Fibroblast of pulmonary artery (primary cell): ENCODE measurements at places on chromosomes 1 and 21.

GRCh38 chr21:36205962-36206361 lies 49.3 kb downstream of the DOP1B start:
- DNase-seq, result no peak

- no peak for DNase-seq
Observed at GRCh38 chr1:15399710-15400109, 10.0 kb upstream of the EFHD2 start.

GRCh38 chr1:223430236-223430635 lies 37.0 kb downstream of the CCDC185 start:
- DNase-seq, result no peak

DNA sequence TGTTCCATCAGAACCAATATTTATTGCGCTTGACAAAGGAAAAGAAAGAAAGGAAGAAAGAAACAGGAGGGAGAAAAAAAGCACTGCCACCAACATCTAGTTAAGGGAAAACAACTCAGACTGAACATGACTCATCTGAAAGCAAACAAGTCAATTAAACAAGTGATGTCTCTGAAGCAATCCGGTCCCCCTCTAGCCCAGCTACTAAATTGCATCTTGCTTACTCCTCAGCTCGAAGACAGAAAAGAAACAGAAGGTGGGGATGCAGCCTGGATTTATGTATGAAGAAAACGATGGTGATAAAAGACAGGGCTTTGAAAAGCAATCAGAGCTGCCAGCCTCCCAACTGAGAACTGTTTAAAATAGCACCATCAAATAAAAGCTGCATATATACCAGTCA lies 188.2 kb downstream of the OMA1 start:
- DNase-seq, result peak; percentile 6

GRCh38 chr1:62438163-62438562 lies 1.3 kb downstream of the USP1 start:
- DNase-seq, result peak; percentile 6

GRCh38 chr1:225692517-225692879 lies 39.6 kb upstream of the ENAH start:
- no peak for DNase-seq

- no peak for DNase-seq
Observed at GRCh38 chr1:116289193-116289592, 83.9 kb upstream of the ATP1A1 start.

- no peak for DNase-seq
Observed at GRCh38 chr1:96030312-96030711, 691.3 kb upstream of the PTBP2 start.

DNA sequence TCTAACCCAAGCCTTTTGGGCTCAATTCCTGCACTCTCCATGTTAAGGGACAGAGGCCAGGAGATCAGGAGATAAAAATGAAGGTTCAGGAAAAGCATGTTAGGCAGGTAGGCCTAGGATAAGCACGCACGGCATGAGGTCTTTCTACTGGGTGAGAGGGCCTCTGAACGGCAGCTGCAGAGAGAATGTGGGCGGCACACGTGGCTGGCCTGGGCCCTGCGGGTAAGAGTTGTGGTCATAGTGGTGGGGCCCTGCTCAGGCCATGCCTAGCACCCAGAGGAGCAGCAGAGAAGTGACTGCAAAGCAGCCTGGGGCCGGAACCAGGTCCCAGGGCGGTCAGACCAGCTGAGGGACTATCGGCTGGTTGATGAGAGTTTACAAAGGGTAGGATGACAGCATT lies 7.5 kb upstream of the FOXO6 start:
- no peak for DNase-seq

DNA sequence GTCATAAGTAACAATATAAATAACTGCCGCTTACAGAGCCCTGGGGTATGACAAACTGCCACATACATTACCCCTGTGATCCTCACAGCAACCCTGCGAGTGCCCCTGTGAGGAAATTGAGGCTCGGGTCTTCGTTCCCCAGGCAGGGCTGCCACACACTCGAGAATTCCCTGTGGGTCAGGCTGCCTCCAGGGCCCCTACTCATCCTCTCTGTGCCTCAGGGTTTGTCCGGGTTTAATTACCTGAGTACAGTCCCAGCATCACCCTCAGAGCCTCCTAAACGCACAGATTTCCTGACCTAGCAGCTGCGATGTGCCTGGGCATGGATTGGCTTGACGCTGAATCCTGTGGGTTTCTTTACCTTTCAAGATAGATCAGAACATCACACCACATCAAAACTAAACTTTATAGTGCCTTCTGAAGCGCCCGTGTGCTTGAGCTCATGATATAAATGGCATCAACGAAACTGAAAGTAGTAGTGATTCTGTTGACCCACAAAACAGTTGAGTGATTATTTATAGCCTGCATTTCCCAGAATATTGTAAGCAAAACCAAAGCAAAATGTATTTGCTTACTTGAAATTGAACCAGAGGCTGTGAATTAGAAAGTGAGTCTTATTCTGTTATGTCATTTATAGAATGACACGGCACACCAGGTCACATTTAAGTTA lies 14.0 kb downstream of the SLC37A1 start:
- DNase-seq, result no peak

- DNase-seq, result no peak
Observed at GRCh38 chr1:228034954-228035837, 28.4 kb downstream of the WNT3A start.

GRCh38 chr1:118113261-118113660 lies 71.8 kb downstream of the SPAG17 start:
- peak; percentile 34 for DNase-seq

GRCh38 chr1:60171801-60172200 lies 98.2 kb upstream of the C1orf87 start:
- peak; percentile 33 for DNase-seq

GRCh38 chr1:210940081-210940617 lies 193.8 kb downstream of the KCNH1 start:
- no peak for DNase-seq

GRCh38 chr1:86756062-86756406 lies 51.7 kb downstream of the SH3GLB1 start:
- no peak for DNase-seq
